Eye (tissue), 1 donor: ENCODE measurements at places on chromosomes 3 and 15.
A peak's percentile ranks its signal among the peaks of the same experiment; 100 is the strongest.

- DNase-seq = no peak
Observed at GRCh38 chr3:78459796-78460195, 1308.0 kb downstream of the ROBO1 start.

- no peak for DNase-seq
Observed at GRCh38 chr3:127367593-127367992, 79.7 kb upstream of the PRR20G start.

- no peak for DNase-seq
Observed at GRCh38 chr3:171904829-171905228, 61.7 kb downstream of the TMEM212 start.

DNA sequence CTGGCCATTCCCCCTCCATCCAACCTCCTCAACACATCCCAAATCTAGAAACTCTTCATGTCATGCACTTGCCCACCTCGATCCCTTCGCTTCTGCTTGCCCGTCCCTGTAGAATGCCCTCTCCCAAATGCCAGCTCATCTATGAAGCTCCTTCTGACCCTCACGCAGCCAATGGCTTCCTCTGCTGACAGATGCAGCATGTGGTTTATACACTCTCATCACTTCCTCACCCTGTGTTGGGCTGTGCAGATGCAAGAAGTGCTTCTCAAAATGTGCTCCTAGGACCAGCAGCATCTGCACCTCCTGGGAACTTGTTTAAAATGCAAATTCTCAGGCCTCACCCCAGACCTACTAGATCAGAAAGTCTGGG, 51.7 kb downstream of the SEMA5B start:
- no peak for DNase-seq

DNA sequence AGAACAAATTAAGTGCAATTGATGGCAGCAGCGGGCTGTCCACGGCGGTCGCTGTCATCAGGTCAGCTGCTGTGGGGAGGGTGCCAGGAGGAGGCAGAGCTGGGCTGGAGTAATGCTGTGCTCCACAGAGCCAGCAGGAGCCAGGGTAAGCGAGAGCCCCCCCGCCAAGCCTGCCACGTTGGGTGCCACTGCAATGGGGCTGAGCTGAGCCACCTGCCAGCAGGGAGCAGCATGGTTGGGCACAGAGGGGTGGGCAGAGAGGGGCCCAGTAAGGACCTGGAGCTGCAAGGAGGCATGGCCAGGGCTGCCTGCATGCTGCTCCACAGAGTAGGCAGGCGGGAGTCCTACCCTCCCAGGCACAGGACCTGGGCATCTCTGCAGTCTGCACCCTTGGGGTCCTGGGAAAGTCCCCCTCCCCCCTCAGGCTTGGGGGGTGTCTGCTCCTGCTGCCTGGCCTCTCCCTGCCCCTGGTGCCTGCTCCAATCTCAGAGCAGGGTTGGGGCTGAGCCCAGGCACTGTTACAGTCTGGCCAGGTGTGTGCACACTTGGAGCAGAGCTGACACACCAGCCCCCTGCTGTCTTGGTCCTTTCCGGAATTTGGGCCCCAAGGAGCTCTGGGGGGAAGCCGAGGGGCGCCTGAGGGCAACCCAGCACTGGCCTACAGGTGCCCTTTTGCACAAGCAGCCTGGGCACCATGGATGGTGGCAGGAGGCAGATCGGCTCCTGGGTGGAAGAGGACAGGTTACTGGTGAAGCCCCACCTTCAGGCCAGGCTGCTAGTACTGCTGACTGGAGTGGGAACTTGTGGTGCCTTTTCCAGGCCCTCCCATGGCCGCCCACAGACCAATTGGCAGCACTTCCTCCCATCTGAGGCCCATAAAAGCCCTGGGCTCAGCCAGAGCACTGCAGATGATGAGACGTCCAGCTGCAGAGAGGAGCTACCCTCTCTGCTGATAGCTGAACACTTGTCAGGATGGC, 8.5 kb upstream of the PIAS1 start:
- no peak for DNase-seq

GRCh38 chr15:73424506-73424905, 18.5 kb upstream of the REC114 start:
- no peak for DNase-seq

DNA sequence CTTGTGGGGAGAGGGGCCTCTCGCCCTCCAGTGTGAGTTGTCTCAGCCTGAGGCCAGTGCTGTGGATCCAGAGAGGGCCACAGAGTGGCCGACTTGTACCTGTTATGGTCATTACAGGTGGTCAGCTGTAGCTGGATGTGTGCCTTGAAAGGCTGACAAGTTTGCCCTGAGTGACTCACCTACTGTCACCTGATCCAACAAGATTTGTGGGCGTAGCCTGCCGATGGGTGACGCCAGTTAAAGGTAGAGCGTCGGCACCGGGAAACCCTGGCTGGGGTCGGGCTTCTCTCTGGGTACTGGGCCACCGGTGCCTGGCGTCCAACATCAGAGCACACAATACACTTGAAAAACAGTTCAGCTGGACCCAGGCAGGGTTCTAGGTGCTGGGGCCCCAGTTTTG, 2.8 kb upstream of the ISG20 start:
- no peak for DNase-seq

DNA sequence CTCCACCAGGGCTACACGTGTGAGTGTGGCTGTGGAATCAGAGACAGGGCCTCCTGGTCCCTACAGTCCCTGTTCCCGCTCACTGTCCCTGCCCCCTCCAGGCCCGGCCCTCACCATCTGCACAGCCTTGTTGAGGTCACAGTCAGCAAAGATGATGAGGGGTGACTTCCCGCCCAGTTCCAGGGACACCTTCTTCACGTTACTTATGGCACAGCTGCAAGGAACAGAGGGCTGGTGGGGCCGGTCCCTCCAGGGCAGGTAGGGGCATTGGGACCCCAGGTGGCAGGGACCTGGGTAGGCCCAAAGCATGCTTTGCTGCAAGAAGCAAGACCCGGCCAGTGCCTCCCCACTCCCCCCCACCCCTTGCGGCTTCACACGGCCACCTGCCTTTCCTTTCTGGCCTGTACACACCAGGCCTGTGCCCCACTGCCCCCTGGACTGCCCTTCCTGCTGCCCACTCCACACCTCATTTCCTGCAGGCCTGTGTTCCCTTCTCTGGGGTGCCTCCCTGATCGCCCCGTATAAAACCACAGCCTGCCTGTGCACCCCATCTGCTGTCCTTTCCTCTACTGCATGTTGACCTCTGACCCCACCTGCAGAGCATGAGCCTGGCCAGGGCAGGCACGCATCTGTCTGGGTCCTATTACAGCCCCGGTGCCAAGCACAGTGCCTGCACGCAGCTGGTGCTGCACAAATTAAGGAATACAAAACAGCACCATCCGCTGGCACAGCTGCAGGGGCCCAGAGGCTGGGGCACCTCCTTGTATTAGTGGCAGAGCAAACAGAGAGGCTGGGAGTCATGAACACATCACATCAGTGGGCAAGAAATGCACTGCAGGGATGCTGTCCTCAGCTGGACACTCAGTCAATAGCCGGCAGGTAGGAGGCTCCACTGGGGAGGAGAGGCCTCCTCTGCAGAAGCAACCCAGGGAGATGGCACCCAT, 30.8 kb upstream of the SLC41A3 start:
- DNase-seq = no peak

DNA sequence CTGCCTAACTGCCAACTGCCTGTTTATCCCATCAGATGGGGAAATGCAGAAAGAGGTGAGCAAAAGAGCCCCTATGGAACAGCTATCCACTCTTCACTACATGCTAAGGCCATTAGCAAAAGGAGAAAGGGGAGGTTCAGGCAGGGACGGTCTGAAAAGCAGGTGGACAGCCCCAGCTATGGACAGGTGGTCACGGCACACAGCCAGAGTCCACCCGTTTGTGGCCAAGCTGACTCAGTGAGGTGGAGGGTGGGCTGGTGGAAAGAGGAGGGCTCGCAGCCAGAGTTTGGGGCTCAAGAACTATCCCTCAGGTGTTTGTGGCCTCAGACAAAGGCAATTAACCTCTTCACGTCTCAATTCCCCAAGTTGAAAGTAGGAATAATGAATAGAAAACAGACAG, 148.9 kb upstream of the UBE2E1 start:
- no peak for DNase-seq

DNA sequence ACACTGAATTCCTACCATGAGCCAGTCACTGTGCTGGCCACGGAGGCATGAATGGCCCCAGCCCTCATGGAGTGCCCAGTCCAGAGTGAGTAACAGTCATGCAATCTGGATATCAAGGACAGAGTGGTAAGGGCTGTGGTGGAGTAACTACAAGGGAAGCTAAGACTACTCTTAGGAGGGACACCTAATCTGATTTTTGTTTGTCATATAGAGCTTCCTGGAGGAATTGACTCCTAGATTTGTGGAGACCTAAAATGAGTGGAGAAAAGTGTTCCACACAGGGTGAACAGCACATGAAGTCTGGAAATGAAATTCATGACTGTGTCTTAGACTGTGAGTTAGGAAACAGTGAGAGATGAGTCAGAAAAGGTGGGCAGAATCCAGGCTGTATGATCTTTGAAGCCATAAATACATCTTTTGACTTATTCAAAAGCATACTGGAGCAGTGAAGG, 219.9 kb downstream of the NFKBIZ start:
- DNase-seq = no peak

DNA sequence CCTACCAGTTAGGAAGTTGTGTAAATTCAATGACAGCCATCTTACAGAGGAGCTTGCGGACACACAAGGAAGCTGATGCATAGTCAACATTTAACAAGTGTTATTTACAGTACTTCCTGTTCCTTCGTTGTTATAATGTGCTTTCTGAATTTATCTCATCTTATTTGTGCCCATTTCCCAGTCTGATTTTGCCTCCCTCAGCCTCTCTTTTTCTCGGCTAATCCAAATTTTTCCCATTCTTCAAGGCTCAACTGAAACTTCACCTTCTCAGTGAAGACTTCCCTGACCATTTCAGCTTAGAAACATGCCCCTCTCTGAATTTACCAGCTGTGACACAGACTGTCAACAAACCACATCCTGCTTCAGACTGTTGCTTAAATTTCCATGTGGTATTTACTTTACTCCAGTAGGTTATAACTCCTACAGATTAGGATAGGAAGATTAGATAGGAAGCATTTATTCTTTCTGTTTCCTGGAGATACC, 55.7 kb upstream of the CP start:
- DNase-seq = no peak

DNA sequence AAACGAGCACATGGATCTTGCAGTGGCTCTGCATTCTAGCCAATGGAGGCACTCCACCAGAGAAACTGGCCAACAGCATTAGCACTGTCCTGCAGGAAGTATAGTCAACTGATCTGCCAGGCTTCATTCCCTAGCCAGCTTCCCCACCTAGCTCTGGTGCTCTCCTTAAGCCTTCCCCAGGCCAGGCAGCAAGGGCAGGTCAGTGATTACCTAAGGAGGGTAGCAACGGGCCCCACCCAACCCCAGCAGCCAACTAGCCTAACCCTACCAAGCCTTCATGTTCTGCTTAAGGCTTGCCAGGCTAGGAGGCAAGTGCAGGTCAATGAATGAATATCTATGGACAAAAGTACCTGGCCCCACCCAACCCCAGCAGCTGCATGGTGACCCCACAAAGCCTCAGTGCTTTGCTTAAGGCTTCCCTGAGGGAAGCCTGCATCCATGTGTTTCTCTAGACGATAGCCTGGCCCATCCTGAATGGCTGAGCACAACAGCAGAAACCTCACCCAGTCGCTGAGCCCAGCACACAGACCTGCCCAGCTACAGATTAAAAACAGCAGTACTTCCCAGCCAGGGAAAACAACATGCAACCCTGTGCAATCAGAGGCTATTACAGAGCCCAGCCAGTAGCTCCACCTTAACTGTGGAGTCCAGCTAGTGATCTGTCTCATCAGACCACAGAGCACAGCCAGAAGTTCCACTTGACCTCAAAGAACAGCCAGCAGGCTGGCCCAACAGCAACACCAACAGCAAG, 28.5 kb downstream of the THBS1 start:
- DNase-seq = no peak

DNA sequence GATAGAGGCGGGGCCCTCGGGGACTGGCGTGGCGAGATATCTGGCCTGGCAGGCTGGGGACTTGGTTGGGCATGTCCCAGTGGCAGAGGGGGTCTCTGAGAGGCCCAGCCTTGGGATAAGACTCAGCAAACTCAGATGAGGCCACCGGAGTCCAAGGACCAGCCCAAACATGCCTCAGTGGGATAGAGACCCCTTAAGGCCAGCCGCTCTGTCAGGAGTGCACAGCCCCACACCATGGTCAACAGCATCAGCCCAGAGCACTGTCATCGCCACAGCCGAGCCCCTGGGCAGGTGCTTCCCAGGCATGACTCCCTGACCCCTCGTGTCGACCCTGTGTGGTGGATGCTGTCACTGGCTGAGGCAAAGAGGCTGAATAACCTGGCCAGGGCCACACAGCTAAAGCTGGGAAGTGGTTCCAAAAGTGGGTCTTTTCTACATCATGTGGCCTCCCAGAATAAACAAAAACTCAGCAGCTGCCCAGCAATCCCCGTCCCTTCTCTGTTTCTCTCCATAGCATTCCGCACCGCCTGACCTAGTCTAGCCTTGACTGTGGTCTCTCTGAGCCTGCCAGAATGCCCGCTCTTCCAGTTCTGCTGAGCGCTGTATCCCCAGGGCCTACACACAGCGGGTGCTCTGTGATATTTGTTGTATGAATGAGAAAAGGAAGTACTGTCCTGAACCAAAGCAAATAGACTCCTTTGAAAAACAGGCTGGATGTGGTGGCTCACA, 15.1 kb downstream of the CTSH start:
- no peak for DNase-seq

- no peak for DNase-seq
Observed at GRCh38 chr15:40388941-40389823, 6.7 kb downstream of the KNSTRN start.

GRCh38 chr15:44450172-44450571, 22.7 kb downstream of the CTDSPL2 start:
- no peak for DNase-seq

GRCh38 chr3:127172211-127172610, 20.7 kb upstream of the PRR23E start:
- DNase-seq = no peak

GRCh38 chr3:17259685-17260084, 374.9 kb downstream of the PLCL2 start:
- DNase-seq = no peak

DNA sequence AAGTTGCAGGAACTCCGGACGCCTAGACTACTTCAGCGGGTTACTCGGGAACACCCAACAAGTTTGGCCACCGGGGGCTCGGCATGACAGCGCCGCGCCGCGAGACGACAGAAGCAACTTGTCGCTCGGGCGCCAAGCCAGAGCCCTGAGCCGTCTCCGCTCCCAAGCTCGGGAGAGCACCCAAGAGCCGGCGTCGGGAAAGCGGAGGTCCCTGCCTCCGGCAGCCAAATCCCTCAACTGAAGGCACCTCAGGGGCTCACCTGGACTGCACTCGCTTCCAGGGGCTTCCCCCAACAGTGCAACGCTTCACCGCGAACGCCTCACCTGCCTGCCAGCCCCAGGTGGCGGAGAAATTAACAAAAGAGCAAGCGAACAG, 640 bp downstream of the MB21D2 start:
- peak; percentile 90 for DNase-seq

GRCh38 chr15:81188354-81188753, 8.3 kb upstream of the IL16 start:
- DNase-seq = no peak

DNA sequence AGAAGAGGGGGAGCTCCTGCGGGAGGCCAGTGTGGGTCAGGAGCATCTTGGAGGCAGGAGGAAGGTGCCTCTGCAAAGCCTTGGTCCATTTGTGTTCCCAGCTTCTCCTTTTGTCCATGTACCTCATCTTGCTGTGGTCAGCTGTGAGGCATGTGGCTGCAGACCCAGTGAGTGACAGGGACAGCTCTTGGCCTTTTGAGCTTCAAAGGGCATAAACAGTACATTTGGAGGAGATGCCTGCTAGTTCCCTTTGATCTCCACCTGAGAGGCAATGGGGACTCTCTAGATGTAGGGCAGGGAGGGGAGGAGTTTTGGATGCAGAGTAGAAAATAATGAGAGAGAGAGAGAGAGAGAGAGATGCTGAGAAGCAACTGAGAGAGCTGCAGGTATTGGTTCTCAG, 270.0 kb downstream of the TLE3 start:
- no peak for DNase-seq

- DNase-seq = peak; percentile 76
Observed at GRCh38 chr3:48716508-48716981, 476 bp downstream of the IP6K2 start.
